ENCODE measurements at places on chromosomes 16 and 17.

- no peak for DNase-seq
Measured at GRCh38 chr17:18190628-18191235, 7.1 kb downstream of the ALKBH5 start.

DNA sequence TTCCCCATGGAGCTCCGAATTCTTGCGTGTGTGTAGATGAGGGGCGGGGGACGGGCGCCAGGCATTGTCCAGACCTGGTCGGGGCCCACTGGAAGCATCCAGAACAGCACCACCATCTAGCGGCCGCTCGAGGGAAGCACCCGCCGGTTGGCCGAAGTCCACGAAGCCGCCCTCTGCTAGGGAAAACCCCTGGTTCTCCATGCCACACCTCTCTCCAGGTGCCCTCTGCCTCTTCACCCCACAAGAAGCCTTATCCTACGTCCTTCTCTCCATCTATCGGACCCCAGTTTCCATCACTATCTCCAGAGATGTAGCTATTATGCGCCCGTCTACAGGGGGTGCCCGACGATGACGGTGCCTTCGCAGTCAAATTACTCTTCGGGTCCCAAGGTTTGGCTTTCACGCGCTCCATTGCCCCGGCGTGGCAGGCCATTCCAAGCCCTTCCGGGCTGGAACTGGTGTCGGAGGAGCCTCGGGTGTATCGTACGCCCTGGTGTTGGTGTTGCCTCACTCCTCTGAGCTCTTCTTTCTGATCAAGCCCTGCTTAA is 617 bp upstream of the SENP3 start:
- DNase-seq: peak; percentile 73

DNA sequence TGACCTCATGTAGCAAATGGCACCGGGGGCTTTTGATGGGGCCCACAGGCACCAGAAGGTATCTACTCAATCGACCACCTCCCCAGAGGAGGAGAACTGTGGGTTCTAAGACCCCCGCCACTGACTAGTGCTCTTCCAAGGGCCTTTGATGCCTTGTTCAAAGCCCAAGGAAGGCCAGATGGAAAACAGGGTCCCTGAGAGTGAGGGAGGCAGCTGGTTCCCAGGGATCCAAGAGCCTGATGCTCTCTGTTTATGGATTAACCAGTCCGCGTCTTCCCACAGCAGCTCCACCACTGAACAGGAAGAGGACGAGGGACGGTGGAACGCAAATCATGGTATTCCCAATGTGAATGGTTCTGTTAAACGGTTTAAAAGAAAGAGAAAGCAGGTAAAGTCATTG is 7.6 kb downstream of the PHB1 start:
- no peak for DNase-seq

GRCh38 chr16:66322174-66322573 is 44.3 kb upstream of the CDH5 start:
- no peak for DNase-seq

DNA sequence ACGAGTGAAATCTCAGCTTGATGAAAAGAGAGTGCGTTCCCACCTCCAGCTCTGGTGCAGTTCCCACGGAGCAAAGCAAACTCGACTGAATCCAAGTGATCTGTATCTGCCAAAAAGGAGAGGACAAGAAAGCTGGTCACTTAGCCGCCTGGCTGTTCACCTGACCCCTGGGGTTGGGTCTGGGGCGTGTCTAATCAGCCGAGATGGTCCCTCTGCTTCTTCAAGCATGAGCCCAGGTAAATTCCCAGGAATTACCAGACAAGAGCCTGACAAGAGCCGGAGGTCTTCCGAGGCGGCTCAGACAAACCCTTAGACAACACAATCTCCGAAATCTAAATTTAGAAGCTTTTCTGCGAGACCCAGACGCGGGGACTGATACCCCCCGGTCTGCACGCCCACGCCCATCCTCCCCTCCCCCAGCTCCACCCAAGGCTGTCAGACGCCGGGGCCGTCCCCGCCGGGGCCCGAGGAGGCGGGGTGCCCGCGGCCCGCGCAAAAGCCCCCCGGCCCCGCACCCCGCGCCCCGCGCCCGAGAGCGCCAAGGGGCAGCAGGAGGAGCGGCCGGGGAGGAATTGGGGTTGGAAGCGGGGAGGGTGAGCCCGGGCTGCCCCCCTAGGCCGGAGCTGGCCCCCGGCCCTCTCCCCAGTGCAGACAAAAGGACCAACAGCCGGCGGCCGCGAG is 674 bp downstream of the ZNF821 start:
- peak; percentile 22 for DNase-seq

- no peak for DNase-seq
Measured at GRCh38 chr17:57707892-57708291, 37.2 kb downstream of the CCDC182 start.

- no peak for DNase-seq
Measured at GRCh38 chr17:65537845-65538674, 23.4 kb downstream of the AXIN2 start.

GRCh38 chr16:73735018-73735417 is 561.6 kb upstream of the PSMD7 start:
- DNase-seq: no peak

DNA sequence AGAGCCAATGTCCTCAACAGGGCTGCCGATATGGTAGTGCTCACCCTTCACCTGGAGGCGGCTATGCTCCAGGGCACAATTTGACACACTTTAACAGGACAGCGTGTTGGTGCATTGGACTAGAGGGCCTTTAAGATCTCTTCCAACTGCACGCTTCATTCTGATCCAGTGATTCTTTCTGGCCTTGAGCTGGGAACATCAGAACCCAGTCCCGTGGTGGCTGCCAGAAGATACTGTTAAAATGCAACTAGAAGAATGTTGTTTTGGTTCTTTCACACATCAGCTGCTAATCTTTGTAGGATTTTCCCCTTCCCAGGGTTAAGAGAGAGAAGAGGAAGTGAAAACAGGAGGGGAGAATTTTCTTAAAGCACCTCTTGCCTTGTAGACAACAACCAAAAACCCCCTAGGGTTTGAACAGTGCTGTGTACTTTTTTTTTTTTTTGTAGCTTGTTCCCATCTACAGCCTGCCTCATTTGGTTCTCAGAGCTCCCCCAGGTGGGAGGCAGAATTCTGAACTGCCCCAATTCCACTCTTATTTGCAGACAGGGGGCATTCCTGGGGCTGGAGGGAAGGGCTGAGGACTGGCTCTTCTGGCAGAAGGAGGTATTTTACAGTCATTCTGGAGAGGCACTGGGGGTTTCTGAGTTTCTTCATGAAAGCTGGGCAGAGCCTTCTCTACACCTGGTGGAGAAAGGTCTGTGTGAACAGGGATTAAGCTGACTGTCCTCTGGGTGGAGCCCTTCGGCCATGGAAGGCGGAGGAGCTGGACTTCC is 32.4 kb downstream of the SMARCE1 start:
- DNase-seq: no peak

GRCh38 chr16:58198803-58199411 is 1.0 kb upstream of the CSNK2A2 start:
- no peak for DNase-seq

DNA sequence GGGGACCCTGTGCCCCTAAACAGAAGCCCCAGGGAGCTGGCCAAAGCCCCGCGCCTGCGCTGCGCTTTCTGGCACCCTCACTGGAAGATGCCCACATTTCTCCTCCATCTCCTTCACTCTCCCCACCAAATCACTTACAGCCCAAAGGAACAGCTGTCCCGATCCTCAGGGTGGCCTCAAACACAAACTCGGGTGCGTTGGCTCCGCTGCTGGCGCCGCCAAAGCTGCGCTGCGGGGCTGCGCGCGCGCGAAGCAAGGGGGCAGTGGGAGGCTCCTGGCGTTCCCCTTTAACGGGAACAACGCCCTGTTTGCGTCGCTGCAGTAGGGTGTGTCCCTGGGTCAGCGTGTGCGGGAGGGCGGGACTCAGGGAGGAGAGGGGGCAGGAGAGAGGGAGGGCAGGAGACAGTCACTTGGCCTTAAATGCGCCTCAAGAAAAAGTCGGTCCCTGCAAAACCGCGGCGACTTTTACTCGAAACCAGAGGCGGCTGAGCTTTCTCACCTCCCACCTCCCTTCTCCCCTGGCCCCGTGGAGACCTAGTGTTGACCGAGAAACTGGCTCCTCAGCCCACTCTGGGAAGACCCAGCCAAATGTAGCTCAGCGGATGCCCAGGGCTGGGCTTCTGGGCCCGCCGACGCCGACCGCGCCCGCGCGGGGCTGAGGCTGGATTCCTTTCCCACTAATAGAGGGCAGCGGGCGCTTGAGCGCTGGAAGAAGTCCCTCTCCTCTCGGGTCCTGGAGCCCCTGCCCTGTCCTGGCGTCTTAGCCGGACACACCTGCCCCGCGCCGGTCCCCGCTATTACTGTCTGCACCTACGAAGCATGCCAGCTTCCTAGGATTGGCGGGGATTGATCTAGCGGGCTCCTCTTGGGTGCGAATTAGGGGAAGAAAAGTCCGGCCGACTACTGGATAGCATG is 2.6 kb downstream of the PMP22 start:
- DNase-seq: no peak

GRCh38 chr17:30819971-30820705 is 4.4 kb downstream of the CRLF3 start:
- no peak for DNase-seq

- DNase-seq: no peak
Measured at GRCh38 chr17:69430488-69430887, 16.0 kb downstream of the MAP2K6 start.

DNA sequence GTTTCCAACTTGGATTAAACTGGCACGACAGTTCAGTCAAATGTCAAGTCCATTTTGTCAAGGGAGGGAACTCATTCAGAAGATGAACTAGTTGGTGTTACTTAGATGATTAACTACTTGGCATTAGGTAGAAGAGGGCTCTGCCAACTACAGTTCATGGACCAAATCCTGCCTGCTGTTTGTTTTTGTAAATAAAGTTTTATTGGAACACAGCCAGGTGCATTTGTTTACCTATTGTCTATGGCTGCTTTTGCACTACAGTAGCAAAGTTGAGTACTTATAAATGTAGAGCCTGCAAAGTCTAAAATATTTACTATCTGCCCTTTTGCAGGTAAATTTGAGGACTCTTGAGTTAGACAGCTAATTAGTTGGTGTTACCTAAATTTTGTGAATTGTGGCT is 410.0 kb downstream of the MAF start:
- no peak for DNase-seq

DNA sequence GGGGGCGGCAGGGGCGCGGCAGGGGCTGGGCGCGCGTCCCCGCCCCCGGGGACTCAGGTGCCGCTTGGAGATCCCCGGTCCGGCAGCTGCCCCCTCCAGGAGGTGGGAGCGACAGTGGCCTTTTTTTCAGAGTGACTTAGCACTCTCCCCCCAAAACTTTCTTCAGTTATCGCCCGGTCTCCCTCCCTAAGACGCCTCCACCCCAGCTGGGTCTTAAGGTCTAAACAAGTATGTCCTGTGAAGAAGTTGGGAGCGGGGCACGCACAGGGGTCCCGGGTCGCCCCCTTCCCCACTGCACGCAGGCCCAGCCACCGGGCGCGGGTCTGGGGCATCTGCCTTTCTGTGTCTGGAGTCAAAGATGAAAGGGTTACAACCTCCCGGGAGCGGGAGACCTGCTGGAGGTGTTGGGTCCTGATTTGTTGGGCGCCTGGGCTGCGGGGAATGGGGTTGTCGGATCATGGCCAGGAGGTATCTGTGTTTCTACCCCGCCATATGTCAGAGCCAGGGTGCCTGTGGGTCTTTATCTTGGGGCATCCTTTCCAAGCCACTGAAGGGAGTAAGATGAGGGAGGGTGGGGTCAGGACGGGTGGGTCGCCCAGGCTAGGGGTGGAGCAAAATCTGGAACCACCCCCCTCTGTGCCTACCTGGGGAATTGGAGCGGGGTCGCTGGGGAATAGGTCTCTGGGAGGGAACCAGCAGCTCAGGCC is 757 bp downstream of the FMNL1 start:
- DNase-seq: no peak

DNA sequence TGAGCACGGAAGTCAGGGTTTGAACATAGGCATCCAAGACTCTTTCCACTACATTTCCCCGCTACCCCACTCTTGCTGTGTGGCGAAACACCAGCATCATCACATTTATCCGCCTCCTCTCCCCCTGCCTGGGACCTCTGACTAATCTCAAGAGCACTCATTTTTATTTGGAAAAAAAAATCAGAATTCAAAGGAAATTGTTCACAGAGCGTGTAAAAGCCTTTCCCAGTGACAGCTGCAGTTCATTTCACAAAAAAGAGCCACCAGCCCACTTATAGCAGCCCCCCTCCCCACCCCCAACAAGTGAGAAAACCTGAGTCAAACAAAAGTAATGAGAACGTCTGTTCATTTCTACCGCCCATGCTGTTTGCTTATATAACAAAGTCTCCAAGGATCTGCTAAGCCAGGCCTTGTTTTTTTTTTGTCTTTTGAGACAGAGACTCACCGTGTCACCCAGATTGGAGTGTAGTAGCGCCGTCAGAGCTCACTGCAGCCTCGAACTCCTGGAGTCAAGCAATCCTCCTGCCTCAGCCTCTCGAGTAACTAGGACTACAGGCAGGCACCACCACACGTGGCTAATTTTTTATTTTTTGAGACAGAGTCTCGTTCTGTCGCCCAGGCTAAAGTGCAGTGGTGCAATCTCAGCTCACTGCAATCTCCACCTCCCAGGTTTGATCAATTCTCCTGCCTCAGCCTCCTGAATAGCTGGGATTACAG is 48.3 kb upstream of the HAPSTR1 start:
- DNase-seq: no peak

GRCh38 chr17:39812466-39812865 is 51.6 kb downstream of the IKZF3 start:
- DNase-seq: no peak

DNA sequence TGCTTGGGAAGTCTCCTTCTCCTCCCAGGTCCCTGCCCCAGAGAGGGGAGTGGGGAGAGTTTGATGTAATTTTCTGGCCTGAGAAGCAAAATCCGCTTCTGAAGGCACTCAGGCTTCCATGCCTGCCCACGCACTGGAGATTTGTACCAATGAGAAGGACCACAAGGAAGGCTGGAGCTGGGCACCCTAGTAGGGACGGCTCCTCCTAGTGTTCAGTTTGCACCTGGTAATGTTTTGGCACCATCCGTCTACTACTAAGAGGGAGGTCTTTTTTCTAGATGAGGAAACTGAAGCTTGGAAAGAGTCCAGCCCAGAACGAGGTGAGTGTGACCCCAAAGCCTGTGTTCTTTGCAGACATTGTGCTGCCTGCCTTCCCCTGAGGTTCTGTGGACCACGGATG is 83.6 kb upstream of the NLRP1 start:
- no peak for DNase-seq

- DNase-seq: no peak
Measured at GRCh38 chr17:52546493-52546892, 388.0 kb upstream of the CA10 start.

DNA sequence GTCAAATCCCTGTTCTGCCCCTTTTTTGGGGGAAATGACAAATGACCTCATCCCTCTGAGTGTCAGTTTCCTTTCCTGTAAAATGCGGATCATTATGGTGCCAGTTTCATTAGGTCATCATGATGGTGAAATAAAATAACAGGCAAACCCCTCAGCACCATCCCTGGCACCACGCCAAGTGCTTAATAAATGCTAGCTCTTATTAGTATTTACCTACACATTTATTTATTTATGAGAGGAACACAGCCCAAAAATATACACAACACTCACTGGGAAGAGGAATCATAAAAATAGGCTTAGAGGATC is 28.6 kb upstream of the GPRC5B start:
- no peak for DNase-seq

GRCh38 chr17:10062691-10063385 is 135.6 kb downstream of the GAS7 start:
- DNase-seq: no peak

GRCh38 chr17:43587647-43588046 is 41.5 kb upstream of the ETV4 start:
- no peak for DNase-seq
